ENCODE measurements at places on chromosomes 13 and 19. TPM values are rescaled to one million over a fixed set of nuclear protein-coding genes. Genes with fewer than 3 reads are reported as not detected.

- DNase-seq = no peak
These were observed 412.5 kb upstream of the PCDH9 start for GRCh38 chr13:67642657-67643056.

DNA sequence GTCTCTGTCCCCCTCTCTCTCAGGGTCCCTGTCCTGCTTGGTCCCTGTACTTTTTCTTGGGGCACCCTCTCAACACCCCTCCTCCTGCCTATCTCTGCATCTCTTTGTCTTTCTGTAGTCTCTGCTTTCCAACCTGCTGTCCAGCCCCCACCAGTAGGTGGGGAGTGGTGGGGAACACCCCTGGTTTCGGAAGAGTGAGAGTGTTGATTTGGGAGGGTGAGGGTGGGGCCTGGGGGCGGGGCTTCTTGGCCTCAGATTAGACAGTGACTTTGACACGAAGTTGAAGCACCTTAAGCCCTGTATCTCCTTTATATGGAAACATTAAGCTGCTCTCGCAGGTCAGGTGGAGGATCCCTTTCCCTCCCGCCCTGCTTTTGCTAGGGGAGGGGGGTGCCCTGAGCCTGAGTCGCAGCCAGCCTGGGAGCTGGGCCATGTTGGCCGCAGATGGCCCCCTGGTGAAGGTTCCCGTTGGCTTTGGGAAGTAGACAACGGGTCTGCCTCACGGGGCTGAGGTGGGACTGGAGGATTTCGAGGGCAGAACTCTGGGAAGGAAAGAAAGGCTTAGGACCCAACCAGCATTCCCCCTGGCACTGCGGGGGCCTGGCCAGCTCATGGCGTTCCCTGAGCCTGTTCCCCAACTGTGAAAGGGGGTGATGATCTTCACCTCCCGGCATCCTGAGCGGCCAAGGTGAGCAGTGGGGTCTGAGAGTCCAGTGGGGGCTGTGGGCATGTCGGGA is at the start of gene KCNJ14:
TSS of gene KCNJ14 (plus strand) at position 404 of the 737 bp plus-strand sequence. CDS start 6,151 bp downstream, outside the sequence.
- no peak for DNase-seq

DNA sequence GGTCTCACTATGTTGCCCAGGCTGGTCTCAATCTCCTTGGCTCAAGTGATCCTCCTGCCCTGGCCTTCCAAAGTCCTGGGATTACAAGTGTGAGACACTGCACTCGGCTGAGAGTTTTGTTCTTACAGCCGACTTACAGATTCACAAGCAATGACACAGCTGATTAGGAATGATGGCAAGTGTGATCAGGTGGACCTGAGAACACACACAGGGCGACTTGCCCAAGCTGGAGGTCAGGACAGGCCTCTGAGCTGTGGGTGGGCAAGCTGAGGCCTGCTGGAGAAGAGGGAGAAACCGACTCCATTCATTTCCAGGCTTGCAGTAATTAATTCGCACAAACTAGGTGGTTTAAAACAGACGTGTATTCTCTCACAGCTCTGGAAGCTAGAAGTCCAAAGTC is 8.1 kb upstream of the ATG4D start:
- DNase-seq = no peak

GRCh38 chr19:42762789-42763188 is 2.7 kb downstream of the PSG8 start:
- peak; percentile 49 for DNase-seq

Gene ZNF580
- total RNA-seq = 13.0 TPM
